Dermis microvascular lymphatic vessel endothelial cell (primary cell): ENCODE measurements at places on chromosomes 7 and 10. TPM values are rescaled to one million over a fixed set of nuclear protein-coding genes. Genes with fewer than 3 reads are reported as not detected.

DNA sequence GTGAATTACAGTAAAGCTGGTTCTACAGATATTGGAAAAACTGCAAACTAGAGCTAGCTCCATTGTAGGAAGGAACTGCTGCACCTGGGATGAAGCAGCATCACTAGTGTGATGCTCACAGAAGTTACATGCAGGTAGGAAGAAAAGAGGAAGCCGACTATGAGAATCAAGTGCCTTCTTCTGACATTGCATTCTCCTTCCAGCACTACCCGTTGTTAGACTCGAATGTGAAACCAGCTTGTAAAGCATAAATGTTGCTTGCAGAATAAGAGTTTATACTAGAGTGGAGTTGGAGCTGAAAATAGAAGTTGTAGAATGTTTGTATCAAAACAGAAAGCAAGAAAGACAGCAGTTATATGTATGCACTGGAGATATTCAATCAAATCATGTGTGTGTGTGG, 49.9 kb downstream of the TRIM24 start:
- no peak for DNase-seq

Gene CTTNBP2
- under 0.01 and 0.63 TPM in 2 replicates for total RNA-seq

- DNase-seq: no peak
Measured at GRCh38 chr10:101139421-101139911, 8.4 kb downstream of the TLX1 start.

- DNase-seq: peak; percentile 4
Measured at GRCh38 chr7:134298902-134299683, 17.6 kb downstream of the SLC35B4 start.

- DNase-seq: no peak
Measured at GRCh38 chr10:48462482-48463020, 142.3 kb downstream of the ARHGAP22 start.

Gene NT5C2
- 38.6 and 48.8 TPM in 2 replicates for total RNA-seq

- DNase-seq: peak; percentile 58
Measured at GRCh38 chr7:117873310-117874190, at the start of gene CTTNBP2. CTTNBP2 (minus strand) TSS chr7:117873441; CDS start chr7:117873415, 26 bp downstream.

GRCh38 chr10:79379512-79380124, 32.3 kb downstream of the PPIF start:
- no peak for DNase-seq

DNA sequence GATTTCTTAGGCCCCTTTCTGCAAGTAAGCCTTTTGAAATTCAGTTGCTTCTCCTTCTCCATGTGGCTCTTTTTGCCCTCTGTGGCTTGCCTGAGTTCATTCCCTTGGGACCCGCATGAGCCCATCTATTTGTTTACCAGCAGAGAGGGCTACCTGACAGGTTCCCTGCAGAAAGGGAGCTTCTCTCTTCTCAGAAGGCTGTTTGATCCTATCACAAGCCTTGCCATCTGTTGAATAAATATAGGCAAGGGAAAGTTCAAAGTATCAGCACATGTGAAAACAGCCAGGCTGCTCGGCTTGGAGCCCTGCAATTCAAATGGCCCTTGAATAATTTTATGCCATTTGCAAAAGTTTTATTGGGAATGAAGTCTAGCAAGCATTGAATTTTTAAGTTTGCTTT, 720.2 kb upstream of the FZD8 start:
- no peak for DNase-seq

GRCh38 chr10:48968036-48968435, 28.4 kb upstream of the LRRC18 start:
- no peak for DNase-seq

Gene CBX3
- 96.5 and 112 TPM in 2 replicates for total RNA-seq

Gene MSMB
- total RNA-seq: not detected in 2 replicates

Gene PDE1C
- total RNA-seq: 0.13 TPM in 2 replicates

DNA sequence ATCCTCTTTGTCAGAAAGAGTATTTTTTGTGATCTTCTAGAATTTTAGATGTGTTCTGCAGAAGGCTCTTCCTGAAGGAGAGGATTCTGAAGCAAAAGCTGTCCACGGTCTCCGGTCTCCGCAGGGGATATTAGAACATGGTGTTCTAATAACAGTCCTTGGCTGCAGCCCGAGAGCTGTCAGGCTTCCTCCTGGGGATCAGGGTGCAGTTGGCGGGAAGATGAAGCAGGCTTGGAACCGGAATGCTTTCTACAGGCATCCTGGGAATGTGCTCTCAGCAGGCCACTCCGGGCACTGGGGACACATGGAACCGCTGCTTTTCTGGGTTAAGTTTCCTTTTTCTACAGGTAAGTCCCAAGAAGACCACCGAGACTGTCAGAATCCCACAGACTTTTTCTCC, 118.6 kb upstream of the PARD3 start:
- no peak for DNase-seq

Gene CDC14C
- total RNA-seq: under 0.01 TPM in 1 of 2 replicates, not detected in the other

- DNase-seq: no peak
Measured at GRCh38 chr7:26319636-26320035, 28.0 kb downstream of the SNX10 start.

- no peak for DNase-seq
Measured at GRCh38 chr7:12727455-12728191, 40.2 kb downstream of the ARL4A start.

DNA sequence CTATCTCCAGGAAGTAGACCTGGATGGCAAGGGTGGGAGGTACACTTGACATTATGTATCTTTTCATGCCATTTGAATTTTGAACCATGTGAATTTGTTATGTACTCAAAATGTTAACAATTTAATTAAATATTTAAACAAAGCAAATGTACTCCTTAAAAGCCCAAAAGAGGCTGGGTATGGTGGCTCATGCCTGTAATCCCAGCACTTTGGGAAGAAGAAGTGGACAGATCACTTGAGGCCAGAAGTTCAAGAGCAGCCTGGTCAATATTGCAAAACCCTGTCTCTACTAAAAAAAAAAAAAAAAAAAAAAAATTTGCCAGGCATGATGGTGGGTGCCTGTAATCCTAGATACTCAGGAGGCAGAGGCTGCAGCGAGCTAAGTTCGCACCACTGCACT, 136.9 kb upstream of the ASAH2 start:
- DNase-seq: no peak

- DNase-seq: no peak
Measured at GRCh38 chr10:114042895-114043531, 653 bp upstream of the ADRB1 start.

- DNase-seq: no peak
Measured at GRCh38 chr7:128974241-128974934, 36.7 kb downstream of the IRF5 start.
